Karpas-422 (cell line): ENCODE measurements at places on chromosomes 3 and 15. TPM values are rescaled to one million over a fixed set of nuclear protein-coding genes. Genes with fewer than 3 reads are reported as not detected.

DNA sequence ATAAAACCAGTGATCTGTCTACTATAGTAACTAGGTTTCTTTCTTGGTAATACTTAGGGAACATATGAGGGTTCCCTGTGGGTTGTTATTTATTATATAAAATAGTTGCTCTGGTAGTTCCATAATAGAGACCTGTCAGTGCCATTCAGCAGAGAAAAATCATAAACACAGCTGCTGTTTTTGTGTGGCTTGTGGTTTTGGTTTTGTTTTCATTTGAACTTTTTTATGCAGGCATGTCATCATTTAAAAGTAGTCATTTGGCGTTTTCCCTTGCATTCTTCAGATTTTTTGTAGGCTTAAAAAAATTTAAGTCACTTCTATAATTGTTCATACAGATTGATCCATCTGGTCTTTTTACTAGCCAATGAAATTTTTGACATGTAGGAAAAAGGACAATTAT, 47.9 kb downstream of the PIK3CA start:
- 0 out of 2 replicates have a peak, but pooled peaks cover 2% of the 10 kb centered on the region for H3K36me3 ChIP-seq
- no peak for DNase-seq
- no peak overlapping the region for H3K27ac ChIP-seq
- H3K27me3 ChIP-seq: no peaks in the 10 kb centered on the region

MB21D2 gene
- total RNA-seq: not detected in 2 replicates

DNA sequence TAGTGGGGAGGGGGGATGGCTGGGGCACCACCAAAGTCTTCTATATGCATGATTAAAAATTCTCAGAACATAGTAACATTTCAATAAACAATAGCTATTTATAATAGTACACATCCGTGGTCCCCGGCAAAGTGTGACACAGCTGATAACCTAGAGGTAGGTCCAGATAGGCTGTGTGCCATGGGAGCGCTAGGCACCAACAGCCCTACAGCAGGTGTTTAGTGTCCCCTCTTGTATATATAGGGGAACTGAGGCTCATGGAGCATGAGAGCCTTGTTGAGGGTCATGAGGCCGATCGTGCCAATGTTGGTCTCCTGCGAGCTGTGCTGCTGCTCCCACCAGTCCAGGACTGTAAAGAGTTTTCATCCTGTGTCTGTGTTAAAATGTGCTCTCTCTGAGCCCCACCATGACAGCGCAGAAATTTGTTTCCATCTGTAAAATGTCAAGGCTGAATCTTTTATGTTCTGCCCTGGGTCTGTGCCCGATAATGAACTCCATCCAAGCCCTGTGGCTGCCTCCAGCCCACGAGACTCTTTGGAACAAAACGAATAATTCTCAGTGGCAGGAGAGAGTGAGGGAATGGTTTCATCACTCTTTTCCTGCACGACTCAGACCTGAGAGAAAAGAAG, 14.5 kb downstream of the TMEM158 start:
- H3K4me1 ChIP-seq: peaks cover 5% of the 10 kb centered on the region
- H3K27ac ChIP-seq: no peak overlapping the region
- H3K27me3 ChIP-seq: no peaks in the 10 kb centered on the region
- no peak overlapping the region for H3K4me3 ChIP-seq
- no peaks in the 10 kb centered on the region for H3K36me3 ChIP-seq

- DNase-seq: no peak
- peaks cover 12% of the 10 kb centered on the region for H3K4me1 ChIP-seq
- no peaks in the 10 kb centered on the region for H3K36me3 ChIP-seq
- H3K4me3 ChIP-seq: no peak overlapping the region
- H3K27ac ChIP-seq: no peak overlapping the region
Observed at GRCh38 chr3:195421400-195421799, 21.4 kb downstream of the ACAP2 start.

GP9 gene
- total RNA-seq: not detected in 2 replicates

DNA sequence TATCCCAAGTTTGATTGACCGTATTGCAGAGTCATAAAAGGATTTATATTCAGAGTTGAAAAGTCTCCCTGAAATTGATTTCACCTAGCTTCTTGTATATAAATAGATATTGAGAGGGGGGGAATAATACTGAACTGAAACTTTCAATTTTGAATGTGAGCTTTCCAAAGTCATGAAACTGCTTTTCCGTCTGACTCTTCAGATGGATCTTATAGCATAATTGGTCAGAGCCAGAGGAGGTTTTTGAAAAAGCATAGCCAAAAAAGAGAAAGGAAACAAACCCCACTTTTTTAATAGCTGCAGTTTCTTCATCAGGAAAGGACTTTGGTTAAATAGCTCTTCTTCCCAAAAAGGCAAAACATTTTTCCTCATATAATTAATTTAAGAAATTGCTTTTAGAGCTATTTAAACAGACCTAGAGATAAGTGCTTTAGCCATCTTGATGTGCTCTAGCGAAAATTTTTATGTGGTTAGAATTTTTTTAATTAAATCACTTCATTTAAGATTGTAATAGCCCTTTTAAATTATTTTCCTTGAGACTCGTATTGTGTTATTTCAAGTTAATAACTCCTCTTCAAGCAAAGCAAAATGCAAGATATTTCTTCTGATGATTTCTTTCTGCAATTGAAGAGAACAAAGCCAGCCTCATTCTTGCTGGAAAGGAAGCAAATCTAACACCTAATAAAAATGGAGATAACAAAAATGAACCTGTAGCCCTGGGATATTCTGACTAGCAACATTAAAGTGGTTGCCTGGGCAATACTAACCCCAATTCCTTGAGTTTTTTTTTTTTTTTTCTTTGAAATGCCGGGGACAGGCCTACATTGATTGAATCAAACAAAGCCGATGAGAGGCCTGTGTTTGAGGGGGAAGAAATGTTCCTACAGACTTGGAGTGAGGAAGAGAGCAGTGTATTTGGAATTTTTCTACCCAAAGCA, 173.6 kb downstream of the PTPRG start:
- no peaks in the 10 kb centered on the region for H3K4me1 ChIP-seq
- H3K27me3 ChIP-seq: no peaks in the 10 kb centered on the region
- H3K36me3 ChIP-seq: no peaks in the 10 kb centered on the region
- no peak for DNase-seq
